Suppressor macrophage treated with lipopolysaccharide for 4 hours (primary cell): ENCODE measurements at places on chromosomes 4 and X.

DNA sequence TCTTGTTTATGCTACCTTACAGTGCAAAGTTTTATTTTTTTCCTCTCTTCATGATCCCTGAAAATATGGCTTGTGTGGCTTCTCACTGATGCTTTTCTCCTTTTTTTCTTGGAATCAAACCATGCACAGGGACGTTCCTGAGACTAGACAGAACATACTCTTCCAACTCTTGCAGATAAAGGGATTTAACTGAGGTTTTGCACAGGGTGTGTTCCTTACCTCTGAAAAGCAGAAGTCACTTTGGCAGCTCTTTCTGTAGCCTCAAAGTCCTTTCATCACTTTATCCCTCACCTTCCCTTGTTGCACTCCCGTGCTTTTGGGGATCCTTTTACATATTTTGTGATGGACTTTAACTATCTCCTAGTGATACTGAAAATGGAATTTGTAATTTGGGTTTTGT is 300.1 kb downstream of the SPRY1 start:
- no peak for DNase-seq

DNA sequence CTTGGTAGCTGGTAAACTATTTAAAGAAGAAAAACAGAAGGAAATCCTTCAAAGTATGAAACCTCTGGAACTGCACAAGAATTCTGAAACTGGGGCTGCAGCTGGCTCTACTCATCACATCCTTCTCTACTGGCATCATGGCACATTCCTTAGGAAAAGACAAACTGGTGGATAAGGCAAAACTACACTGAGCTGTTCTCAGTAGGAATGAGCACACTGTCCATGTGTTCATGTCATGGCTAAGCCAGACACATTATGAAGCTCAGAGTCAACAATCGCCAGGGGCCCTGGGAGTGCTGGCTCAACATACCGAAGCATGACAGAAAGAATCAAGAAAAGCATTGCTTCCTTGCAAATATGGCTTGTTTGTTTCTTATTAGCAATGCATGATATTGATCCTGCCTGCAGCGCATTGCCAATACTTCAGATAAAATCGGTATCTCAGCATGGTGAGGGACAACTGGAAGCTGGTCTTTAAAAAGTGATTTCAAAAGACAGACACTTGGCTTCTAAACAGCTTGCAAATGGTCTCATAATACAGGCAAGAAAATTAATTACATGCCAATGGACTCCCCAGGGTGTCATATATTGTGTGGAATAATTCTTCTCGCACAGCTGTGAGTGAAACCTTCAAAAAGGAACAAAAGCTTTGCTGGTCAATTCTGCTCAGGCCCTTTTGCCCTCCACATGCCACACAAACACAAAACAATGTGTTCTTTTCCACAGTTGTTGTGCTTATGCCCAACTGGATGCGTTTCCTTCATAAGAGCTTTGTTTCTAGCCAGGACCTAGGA is 300.2 kb upstream of the VCX start:
- no peak for DNase-seq

DNA sequence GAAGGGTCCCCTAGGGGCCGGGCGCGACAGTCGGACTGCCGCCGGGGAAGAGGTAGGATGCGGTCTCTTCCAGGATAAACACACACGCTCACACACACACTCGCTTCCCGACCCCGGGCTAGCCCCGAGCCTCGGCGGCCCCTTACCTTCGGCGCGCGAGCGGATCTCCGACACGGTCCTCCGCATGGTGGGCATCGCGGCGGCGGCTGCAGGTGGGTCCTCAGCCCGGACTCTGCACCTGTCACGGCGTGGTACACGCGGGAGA is 294 bp downstream of the ATP8A1 start:
- DNase-seq = no peak

DNA sequence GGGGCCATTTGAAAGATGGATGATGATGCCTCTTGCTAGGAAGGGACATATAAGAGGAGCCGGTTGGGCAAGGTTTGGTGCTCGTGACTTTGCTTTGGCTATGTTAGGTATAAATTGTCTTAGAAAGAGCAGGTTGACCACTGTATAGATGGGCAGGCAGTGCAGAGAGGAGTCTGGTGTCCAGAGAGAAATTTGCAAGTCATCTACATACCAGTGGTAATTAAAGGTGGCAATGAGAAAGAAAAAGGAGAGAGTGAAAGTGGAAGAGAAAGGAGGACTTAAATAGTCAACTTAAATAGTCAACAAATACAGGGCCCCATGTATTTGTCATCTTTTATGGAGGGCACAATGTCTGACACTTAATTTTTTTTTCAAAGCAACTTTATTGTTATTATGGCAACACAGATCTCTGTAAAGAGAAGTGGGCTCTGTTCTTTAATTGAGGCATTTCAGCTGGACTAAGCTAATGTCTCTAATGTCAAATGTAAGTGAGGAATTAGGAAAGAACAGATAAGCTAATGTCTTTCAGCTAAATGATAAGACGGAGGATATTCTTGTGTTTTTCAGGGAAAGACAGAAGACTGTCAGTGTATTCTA is 75.4 kb upstream of the ANXA3 start:
- DNase-seq = no peak

GRCh38 chr4:35315419-35315818 is 928.9 kb downstream of the ARAP2 start:
- no peak for DNase-seq

GRCh38 chr4:73066928-73067327 is 2.6 kb downstream of the COX18 start:
- DNase-seq = no peak

- no peak for DNase-seq
Observed at GRCh38 chrX:53294024-53294648, 12.8 kb upstream of the IQSEC2 start.

DNA sequence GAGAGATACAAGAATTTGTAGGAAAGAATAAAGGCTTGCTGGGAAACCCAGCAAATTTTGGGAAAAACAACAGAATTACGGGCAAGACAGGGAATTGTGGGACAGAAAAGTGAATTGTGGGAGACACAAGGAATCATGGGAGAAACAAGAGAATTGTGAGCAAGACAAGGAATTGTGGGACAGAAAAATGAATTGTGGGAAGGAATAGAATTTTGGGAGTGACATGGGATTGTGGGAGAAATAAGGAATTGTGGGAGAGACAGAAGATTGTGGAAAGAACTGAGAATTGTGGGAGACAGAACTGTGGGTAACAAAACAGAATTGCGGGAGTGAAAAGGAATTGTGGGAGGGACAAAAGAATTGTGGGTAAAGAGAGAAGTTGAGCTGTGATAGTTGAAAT is 1.2 kb upstream of the HCCS start:
- DNase-seq = no peak

DNA sequence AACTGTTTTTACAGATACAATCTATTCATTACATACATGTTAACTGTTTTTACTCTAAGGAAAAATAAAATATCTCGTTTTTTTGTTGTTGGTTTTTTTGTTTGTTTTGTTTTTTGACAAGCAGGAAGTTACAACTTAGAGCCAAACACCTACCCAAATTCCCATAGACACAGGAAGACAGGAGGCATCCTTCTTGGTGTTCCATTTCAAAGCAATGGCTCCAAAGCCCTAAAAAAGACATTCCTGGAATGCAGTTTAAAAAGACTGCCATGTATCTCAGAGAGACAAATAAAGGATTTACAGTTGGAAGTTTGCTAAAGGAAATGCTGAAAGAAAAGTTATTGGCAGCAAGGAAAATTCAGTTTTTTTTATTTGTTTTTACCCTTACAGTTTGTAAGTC is 16.7 kb downstream of the ETFDH start:
- no peak for DNase-seq

DNA sequence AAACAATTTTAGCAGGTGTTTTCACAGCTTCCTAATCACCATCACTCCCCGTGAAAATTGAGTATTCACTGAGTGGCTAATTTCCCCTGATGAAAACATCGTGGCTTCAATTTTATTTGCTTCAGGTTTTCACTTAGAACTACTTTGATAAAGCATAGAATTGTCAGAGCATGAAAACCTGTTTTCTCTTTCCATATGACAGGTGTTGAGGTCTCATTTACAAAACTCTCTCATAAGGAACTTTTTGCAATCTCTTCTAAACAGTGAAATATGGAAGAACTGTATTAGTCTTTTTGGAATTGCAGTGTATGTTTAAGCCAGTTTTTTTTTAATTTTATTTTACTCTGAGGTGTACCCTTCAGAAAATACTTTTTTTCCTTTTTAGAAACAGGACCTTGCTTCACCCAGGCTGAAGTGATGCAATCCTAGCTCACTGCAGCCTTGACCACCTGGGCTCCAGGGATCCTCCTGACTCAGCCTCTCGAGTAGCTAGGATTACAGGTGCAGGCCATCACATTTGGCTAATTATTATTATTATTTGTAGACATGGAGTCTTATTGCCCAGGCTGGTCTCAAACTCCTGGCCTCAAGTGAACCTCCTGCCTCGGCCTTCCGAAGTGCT is 111.2 kb upstream of the RAPGEF2 start:
- no peak for DNase-seq

DNA sequence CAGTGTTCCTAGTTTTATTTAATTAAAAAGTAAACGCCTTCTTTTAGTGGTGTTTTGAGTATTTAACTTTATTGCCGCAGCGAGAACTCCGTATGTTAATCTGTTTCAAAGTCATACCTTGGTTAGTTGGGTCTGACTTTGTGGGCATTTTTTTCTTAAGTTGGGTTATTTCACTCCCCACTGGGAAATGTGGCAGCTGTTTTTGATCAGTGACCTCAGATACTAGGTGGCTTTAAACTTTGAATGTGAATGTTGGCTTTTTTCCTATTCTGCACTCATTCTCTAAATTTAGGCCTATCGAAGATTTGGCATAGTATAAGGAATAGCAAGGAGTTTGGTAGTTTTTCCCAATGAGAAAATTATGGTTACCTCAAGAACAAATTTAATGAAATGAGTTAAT is 85.9 kb downstream of the FIP1L1 start:
- no peak for DNase-seq

- no peak for DNase-seq
Observed at GRCh38 chr4:110122201-110122600, 76.2 kb downstream of the ELOVL6 start.

GRCh38 chr4:71026086-71026485 is 32.6 kb downstream of the DCK start:
- DNase-seq = peak; percentile 55

DNA sequence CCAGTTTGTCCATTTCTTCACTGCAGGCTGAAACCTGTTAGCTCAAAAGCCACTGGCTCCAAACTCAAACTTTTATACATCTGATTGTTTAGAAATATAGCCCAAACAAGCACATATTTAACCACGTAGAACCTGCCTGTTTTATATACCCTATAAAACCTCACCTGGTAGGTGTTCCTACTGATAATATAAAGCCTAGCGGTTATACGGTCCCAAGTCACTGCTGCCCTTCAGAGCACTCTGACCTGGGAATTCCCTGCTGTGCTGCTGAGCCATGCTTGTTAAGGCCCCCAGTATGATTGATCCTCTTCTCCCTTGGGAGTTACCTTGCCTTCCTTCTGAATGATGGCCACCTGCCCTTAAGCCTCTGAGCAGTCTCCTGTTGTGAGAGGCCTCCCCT is 432.8 kb upstream of the LCORL start:
- DNase-seq = no peak

DNA sequence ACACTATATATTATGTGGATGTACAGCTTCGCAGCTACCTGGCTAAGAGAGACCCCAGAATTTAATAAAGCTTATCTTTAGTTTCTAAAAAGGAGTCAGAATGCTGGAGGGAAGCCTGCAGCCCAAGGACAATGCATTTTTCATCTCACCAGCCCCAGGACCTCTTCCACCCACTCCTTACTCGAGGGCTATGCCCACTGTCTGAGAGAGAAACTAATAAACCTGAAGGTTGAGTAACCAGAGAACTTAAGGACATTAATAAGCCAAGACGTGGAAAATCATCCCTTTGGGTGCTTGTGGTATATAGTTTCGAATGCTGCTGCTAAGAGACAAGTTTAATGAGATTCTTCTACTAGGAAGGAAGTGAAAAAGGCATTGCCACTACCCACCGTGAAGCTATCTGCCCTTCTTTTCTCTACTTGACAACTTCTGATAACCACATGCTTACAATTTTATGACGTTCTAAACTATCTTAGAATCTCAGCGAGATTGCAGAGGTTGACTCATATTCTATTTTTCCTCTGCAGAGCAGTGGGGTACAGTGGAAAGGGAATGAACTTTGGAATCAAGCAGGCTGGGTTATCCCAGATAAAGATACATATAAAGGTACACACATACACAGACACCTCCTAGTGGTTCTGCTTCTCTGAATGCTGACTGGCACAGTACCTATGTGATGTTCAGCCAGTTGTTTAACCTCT is 3.3 kb downstream of the RELL1 start:
- DNase-seq = peak; percentile 50

- DNase-seq = no peak
Observed at GRCh38 chrX:115576676-115577075, 15.7 kb downstream of the PLS3 start.

GRCh38 chr4:69038582-69038981 is 57.7 kb upstream of the UGT2B7 start:
- no peak for DNase-seq

DNA sequence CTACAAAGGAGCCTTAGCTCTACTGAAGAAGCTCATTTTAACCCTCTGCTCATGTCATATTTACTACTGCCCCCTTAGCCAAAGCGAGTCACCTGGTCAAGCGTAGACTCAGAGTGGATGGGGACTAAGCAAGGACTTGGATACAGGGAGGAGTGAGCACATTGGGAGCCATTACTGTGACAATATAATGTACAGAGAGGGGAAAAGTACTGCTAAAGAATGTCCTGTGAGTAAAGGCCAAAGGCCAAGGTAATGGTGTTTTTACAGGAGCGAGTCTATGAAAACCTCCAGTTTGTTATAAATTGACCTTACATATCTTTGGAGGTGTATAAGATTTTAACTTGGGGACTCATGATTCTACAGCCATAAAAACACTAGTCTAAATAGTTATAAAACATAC is 10.6 kb upstream of the GK start:
- no peak for DNase-seq

GRCh38 chr4:101019941-101020401 is 327.4 kb downstream of the PPP3CA start:
- no peak for DNase-seq

- no peak for DNase-seq
Observed at GRCh38 chr4:189200353-189200752, 740.3 kb upstream of the FRG1 start.

DNA sequence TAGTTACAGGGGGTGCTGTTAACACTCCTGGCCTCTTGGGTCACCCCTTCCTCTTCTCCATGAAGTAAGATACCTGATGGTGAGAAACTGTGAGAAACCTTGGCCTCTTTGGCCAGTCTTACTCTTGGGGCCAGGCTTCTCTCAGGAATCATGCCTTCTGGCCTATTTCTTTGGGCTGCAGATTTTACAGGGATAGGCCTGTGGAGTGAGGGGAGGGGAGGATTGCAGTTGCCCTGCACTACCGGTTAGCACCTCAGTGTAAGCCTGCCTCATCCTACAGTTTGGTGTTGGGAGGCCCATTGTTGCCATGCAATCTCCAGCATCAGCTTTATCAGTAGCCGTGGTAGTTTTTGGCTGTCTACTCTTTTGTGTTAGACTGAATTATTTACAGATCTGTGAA is 7.6 kb upstream of the PGRMC2 start:
- DNase-seq = no peak

GRCh38 chr4:122525865-122526264 is 69.3 kb upstream of the IL2 start:
- no peak for DNase-seq
